ENCODE measurements at places on chromosomes 2 and 18.

DNA sequence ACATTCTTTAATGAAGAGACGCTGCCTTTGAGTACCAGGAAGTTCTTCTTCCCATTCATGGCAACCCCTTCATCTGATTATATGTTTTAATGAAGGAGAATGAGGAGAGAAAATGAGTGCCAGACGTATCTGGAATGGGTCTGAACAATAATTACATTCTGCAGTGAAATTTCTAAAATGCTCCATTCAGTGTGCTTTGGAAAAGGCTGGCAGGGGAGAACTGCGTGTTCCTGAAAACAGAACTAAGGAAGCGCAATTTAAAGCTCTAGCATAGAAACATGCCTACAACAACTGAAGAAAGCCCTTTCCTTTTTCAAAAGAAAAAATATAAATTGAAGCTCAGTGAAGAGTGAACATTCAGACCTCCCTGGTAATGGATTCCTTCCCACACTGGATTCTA, 58.8 kb downstream of the BOD1L2 start:
- DNase-seq, result no peak

GRCh38 chr2:218329826-218330593, 26.6 kb upstream of the CATIP start:
- DNase-seq, result no peak

- no peak for DNase-seq
Measured at GRCh38 chr2:45259547-45260160, 250.4 kb upstream of the SIX2 start.

DNA sequence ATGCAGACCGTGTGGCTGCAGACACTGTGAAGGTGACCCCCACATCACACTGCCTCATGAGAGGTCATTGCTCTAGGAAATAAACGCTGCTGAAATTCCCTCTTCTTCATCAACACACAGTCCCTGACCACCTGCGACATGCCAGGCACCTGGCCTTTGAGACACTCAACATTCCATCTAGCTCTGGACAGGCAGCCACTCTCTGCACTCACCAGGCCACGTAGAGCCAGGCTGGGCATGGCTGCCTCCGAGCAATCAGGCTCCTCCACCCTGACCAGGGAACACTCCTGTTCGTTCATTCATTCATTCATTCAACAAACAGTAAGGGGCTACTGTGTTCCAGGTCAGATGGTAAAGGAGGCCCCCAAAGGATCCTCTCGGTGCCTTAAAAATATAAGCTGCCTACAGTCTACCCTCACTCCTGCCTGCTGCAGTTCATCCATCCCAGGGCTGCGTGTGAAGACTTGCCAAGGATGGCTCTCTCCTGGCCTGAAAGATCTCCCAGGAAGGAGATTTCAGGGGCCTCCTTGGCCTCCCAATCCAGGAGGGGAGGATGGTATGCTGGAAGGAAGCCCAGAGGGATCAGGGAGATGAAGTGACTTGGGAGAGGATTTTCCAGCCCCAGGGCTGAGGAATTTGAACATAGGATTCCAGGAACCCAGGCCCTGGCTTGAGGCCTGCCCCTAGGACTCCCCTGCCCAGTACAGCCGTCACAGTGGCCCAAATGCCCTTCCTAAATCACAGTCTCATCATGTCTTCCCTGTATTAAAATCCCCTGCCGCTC, 66.7 kb downstream of the TNS1 start:
- DNase-seq, result no peak

- no peak for DNase-seq
Measured at GRCh38 chr2:796141-796985, 119.2 kb upstream of the TMEM18 start.

DNA sequence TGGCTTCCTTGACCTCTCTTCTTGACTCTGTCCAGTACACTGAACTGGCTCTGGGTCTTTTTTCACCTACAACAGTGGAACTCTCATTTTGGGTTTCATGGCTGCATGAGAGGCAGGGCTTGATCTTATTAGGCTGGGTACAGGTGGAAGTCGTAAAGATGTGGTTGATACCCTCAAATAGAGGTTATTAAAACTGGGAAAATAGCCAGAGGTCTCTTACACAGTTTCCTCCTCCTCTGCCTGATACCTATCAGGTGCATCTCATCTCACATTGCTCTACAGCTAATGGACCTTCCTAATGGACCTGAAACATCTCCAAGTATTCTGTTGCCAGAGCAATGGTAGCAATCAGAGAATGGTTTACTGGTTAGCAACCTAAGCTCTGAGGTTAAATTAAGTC, 231.8 kb downstream of the ETAA1 start:
- no peak for DNase-seq

- DNase-seq, result no peak
Measured at GRCh38 chr18:63253428-63254372, 65.9 kb downstream of the BCL2 start.

DNA sequence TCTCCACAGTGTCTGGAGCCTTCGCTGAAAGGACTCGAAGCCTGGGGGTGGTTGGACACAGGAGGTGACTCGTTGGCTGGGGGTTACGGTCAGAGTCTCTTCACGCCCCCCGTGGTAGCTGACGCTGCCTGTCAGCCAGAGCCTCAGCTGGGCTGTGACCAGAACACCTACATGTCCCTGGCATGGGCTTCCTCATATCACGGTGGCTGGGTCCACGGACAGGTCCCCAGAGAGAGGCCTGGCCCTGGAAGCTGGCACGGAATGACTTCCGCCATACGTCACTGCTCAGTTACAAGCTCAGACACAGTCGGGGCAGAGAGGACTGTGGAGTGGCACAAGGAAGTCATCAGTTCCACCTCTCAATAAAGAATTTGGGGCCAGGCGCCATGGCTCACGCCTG, 28.5 kb downstream of the ITGB1BP1 start:
- DNase-seq, result no peak

DNA sequence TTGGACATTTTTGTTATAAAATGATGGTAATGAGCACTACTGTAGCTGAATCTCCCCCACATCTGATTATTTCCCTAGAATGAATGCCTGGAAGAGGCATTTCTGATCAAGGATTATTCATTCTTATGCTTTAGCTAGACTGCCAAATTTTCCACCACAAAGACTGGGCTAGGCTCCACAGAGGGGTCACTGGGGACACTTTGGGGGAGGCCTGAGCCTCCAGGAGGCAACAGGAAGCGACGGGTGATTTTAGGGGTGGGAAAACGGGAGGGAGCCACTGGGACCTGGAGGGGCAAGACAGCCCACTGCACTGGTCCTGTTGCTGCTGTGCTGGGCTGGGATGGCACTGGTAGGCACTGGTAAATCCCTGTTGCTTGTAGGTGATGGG, 2.4 kb upstream of the ASB1 start:
- no peak for DNase-seq

DNA sequence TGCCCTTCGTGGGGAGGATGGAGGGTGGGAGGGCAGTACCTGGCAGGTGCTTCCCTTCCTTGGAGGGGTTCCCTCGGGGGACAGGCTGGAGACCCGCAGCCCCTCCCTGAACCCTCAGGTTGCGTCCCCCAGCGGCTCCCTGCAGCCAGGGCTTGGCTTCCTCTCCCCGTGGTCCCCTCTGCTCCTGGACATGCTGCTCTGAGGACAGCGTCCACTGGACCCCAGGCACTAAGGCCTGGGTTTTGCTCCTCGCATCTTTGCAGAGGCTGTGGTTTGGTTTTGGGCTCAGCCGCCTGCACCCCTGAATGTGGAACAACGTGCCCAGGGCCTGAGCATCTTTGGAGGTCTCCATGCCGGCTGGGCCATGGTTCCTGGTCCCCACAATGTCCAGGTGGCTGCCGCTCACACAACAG, 133.5 kb downstream of the PTGR3 start:
- no peak for DNase-seq

- DNase-seq, result no peak
Measured at GRCh38 chr2:43356774-43357173, 130.4 kb upstream of the ZFP36L2 start.

Measured in activated CD8-positive, alpha-beta memory T cell treated with anti-CD3 and anti-CD28 coated beads for 4 hours (primary cell).